WTC11 (cell line): ENCODE measurements at places on chromosomes 7 and 10.

GRCh38 chr7:22178735-22179134, 178.2 kb downstream of the RAPGEF5 start:
- DNase-seq: no peak

DNA sequence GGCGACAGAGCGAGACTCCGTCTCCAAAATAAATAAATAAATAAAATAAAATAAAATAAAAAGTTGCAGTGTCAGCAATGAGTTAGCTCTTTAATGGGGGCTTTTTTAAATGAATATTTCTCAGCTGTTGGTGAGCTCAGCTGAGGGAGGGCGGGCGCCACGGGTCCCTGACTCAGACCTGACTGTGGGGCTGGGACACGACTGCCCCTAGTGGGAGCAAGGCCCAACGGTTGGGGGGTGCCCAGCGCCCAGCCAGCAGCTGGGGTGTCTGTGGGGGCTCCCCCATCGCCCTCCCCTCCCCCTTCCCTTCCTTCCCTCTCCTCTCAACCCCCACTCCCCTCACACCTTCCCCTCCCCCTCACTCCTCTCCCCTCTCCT, 46.6 kb downstream of the PWWP2B start:
- no peak for DNase-seq

GRCh38 chr7:74387606-74388005, 66.1 kb upstream of the GTF2IRD1 start:
- no peak for DNase-seq

- DNase-seq: peak; percentile 36
Observed at GRCh38 chr10:96402417-96403305, 43.9 kb upstream of the OPALIN start.

GRCh38 chr7:100456562-100456961, 7.5 kb downstream of the SPACDR start:
- peak; percentile 47 for DNase-seq

DNA sequence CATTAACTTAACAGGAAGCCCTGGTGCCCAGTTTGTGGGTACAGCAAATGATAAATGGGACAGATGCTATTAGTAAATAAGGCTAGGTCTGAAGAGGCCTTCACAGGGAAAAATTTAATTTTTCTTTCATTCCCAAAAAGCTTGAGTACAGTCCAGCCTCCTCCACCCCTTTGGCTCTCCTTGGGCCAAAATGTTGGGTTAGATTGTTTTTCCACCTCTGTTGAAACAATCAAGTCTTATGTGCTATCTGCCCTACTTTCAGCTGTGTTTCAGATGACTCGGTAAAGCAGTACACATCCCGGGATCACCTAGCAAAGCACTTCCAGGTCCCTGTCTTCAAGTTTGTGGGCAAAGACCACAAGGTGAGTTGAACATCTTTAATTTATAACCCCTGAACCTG, 24.3 kb downstream of the PLA2G12B start:
- no peak for DNase-seq

DNA sequence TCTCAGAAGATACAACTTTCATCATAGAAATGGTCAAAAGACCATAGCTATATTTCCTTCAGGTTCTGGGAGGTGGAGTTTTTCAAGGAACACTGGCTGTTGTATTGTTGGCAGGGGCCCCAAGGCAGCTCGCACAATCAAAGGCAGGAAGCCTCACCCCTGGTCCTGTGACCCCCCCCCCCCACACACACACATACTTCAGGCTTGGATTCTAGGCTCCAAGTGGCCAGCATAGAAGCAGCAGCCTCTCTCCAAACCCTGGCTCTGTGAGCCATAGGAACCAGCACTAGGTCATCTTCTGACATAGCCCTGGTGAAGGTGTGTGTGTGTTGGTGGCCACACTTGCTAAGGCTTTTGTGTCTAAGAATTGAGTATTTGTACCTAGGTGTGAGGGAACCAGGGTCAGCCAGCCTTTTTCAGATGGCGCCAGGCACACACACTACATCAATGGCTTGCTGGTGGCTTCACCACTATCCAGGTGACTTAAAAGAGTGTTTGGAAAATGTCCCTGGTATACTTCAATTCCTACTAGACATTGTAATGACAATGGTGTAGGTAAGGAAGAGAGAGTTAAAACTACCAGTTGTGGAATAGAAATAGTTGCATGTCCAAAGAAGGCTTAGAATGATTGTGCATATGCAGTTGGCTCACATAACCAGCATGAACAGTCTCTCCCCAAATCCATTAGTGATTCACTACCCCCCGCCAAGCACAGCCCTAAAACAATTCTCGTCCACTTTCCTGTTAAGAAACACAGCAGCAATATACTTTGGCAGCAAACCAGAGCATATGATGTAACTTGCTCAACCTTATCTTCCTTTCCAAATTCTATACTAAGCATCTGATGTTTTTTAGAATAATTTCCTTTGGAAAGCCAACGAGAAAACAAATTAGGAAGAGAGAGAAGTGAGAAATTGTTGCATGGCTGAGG, 91.3 kb downstream of the AVL9 start:
- DNase-seq: no peak

GRCh38 chr7:25009257-25009656, 29.3 kb upstream of the OSBPL3 start:
- DNase-seq: no peak

DNA sequence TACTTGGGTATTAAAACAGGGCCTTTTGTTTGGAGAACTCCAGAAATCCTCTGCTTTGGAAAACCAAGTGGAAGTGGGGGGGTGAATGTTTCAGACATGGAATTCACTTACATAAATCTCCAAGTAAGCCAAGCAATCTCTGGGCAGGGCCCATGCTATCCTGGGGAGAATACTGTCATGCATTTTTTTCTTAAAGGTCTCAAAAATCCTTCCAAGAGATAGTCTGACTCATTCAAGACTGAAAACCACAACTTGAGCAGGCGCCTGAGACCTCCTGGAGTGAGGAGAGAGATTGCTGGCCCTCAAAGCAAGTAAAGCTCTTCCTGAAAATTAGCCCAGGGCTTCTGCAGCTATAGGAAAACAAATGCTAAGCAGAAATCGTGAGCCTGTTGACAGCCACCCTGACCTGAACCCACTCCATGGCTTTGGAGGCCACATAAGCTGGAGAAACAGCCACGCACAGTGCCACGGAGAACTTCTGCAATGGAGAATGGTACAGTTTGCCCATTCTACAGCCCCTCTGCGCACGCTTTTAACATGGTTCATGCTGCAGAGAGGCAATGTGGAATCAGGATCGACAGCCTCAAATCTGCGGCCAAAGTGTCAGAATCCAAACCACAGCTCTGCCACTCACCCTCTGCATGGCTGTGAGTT, 203.1 kb upstream of the AUTS2 start:
- no peak for DNase-seq

GRCh38 chr10:88651101-88651551, 13.1 kb upstream of the LIPF start:
- no peak for DNase-seq

DNA sequence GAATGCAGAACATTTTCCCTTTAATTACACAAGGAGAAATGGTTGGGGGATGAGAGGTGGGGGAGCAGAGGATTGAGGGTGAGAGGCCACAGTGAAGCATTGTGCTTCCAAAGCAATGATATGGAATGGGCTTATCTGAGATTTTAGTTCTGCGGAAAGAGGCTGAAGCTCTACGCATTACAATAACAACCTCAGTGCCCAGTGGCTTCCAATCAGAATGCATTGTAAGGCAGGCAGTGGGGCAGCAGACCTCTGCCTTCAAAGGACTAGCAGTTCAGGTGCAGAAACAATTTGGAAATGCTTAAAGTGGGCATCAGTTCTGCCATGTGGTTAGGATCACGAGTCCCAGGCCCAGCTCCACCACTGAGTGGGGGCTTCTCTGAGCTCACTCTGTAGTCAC, 251.0 kb upstream of the ZMIZ1 start:
- no peak for DNase-seq
